ENCODE measurements at places on chromosomes 5 and 9. TPM values are rescaled to one million over a fixed set of nuclear protein-coding genes. Genes with fewer than 3 reads are reported as not detected.
A peak's percentile ranks its signal among the peaks of the same experiment; 100 is the strongest.

GRCh38 chr5:174046558-174046957 lies 1.1 kb downstream of the NSG2 start:
- H3K4me1 ChIP-seq = no peaks in the 10 kb centered on the region
- H3K36me3 ChIP-seq = no peaks in the 10 kb centered on the region
- no peak overlapping the region for H3K4me3 ChIP-seq
- peak; percentile 13 for DNase-seq
- H3K27ac ChIP-seq = no peak overlapping the region
- H3K27me3 ChIP-seq = no peaks in the 10 kb centered on the region

DNA sequence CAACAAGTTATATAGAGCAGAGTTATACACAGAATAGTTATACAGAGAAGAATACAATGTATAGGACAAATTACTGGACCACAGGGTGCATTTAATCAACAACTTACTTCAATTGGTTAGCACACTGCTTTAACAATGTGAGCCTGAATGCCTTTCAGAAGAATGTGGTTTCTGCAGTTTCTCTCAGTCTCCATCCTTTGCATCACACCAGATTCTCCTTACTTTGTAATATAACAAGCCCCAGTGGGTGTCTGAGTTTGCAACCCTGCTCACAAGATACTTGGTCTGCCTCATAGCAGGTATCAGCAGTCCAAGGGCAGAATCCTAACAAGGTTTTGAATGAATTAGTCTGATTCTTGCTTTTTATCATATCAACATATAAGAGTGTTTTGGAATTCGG lies 114.6 kb downstream of the GABRB2 start:
- H3K36me3 ChIP-seq = no peaks in the 10 kb centered on the region
- peaks cover 4% of the 10 kb centered on the region for H3K4me1 ChIP-seq
- H3K27me3 ChIP-seq = no peaks in the 10 kb centered on the region

TEK gene
- 35.8 TPM for total RNA-seq

DNA sequence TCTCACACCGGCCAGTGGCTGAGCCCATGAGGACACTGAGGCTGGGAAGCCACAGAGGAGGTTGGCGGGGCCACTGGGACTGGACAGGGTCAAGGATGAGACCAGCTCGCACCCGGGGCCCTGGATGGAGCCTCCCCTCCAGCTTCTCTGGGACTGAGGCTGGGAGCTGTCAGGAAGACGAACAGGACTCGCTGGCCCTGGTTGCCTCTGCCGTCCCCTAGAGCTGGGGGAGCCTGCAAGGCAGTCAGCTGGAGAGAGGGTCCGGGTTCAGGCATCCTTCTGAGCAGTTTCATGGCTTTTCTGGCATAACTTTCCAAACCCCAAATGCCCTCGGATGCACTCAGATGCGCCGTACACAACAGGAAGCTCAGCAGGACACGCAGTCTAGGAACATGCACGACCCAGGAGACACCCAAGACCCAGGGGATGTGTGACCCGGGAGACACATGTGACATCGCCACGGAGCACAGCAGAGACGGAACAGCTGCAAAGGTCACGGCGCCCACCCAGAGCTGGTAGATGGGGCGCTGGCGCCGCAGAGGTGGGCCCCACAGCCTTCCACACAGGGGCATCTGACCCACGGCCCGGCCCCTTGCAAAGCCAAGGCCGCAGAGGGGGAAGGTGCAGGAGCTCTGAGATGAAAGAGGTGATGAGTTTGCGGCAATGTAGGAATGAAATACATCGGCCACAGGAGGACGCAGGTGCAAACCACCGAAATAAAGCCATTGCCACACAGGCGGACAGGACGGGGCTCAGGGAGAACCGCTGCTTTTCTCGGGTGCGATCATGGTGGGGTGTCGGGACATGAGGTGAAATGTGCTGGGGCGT lies 17.1 kb downstream of the TPPP start:
- H3K36me3 ChIP-seq = no peaks in the 10 kb centered on the region
- H3K4me1 ChIP-seq = no peaks in the 10 kb centered on the region
- no peak for DNase-seq
- no peak overlapping the region for H3K27ac ChIP-seq
- no peaks in the 10 kb centered on the region for H3K27me3 ChIP-seq

ARSI gene
- 4.5 TPM for total RNA-seq

BAAT gene
- total RNA-seq = not detected

GRCh38 chr5:345404-346195 lies 24.1 kb downstream of the AHRR start:
- no peak overlapping the region for H3K4me3 ChIP-seq
- H3K27ac ChIP-seq = no peak overlapping the region
- no peak for DNase-seq
- no peaks in the 10 kb centered on the region for H3K36me3 ChIP-seq
- peaks cover 14% of the 10 kb centered on the region for H3K4me1 ChIP-seq

SLC6A7 gene
- total RNA-seq = 0.07 TPM

DNA sequence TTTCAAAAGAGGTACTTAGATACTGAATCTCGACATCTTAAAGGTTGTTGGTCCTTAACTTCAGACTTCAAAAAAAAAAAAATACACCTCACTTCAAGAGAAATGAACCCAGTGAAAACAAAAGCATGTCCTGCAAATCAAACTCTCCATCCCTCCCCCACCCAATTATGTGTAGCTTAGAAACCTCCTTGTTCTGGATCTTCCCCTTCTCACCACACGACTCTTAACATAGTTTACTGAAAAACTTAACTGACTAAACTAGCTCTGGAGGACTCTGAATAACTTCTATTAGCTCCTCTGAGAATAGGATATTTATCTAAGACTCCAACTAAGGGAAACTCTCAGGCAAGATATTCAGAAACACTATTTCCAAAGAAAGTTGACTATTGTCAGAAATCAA lies 48.7 kb upstream of the HK3 start:
- no peaks in the 10 kb centered on the region for H3K36me3 ChIP-seq
- no peak for DNase-seq
- no peaks in the 10 kb centered on the region for H3K27me3 ChIP-seq
- no peak overlapping the region for H3K27ac ChIP-seq

- H3K27me3 ChIP-seq = no peaks in the 10 kb centered on the region
- H3K4me1 ChIP-seq = no peaks in the 10 kb centered on the region
- no peak overlapping the region for H3K27ac ChIP-seq
- no peak for DNase-seq
- no peaks in the 10 kb centered on the region for H3K36me3 ChIP-seq
These were observed 49.6 kb upstream of the ADRB2 start for GRCh38 chr5:148776780-148777179.

CKMT2 gene
- 2.4 TPM for total RNA-seq

CSF2 gene
- not detected for total RNA-seq

ADAMTS6 gene
- total RNA-seq = 1.7 TPM

GRCh38 chr5:35094948-35095347 lies 47.2 kb upstream of the AGXT2 start:
- H3K27me3 ChIP-seq = no peaks in the 10 kb centered on the region
- H3K36me3 ChIP-seq = no peaks in the 10 kb centered on the region
- no peak overlapping the region for H3K27ac ChIP-seq
- DNase-seq = no peak
- H3K4me1 ChIP-seq = no peaks in the 10 kb centered on the region

GRCh38 chr9:36632892-36633291 lies 60.2 kb downstream of the MELK start:
- no peaks in the 10 kb centered on the region for H3K27me3 ChIP-seq
- no peaks in the 10 kb centered on the region for H3K4me1 ChIP-seq
- no peak overlapping the region for H3K4me3 ChIP-seq
- DNase-seq = no peak

GRCh38 chr5:134111741-134112647 lies 2.5 kb upstream of the TCF7 start:
- H3K27me3 ChIP-seq = peaks cover 20% of the 10 kb centered on the region
- DNase-seq = no peak
- no peaks in the 10 kb centered on the region for H3K36me3 ChIP-seq
- no peak overlapping the region for H3K27ac ChIP-seq
- no peak overlapping the region for H3K4me3 ChIP-seq
- peaks cover 8% of the 10 kb centered on the region for H3K4me1 ChIP-seq

DNA sequence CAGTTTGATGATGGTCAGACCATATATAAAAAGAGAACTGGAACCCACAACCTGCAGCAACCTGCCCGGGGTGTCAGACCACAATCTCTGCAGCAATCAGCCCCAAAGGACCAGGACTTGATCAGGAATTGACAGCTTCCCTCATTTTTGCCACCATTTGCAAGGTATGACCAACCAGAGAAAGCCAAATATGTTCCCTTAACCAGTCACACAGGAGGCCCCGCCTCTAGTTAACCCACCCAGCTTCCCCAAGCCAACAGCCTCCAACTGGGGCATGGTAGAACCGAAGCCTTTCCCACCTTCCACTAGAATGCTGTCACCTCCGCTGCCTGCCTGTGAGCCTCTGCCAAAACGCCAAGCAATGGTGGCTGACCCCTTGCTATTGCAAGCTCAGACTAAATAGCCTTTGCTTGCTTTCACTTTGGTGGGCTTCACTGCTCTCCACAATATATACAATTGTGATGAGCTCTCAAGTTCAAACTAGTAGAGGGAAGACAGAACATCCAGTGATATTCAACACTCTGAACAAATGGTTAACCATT lies 86.3 kb downstream of the AK8 start:
- peaks cover 44% of the 10 kb centered on the region for H3K27me3 ChIP-seq
- H3K4me3 ChIP-seq = no peak overlapping the region
- no peak for DNase-seq
- no peaks in the 10 kb centered on the region for H3K36me3 ChIP-seq
- H3K4me1 ChIP-seq = no peaks in the 10 kb centered on the region
- H3K27ac ChIP-seq = no peak overlapping the region

DNA sequence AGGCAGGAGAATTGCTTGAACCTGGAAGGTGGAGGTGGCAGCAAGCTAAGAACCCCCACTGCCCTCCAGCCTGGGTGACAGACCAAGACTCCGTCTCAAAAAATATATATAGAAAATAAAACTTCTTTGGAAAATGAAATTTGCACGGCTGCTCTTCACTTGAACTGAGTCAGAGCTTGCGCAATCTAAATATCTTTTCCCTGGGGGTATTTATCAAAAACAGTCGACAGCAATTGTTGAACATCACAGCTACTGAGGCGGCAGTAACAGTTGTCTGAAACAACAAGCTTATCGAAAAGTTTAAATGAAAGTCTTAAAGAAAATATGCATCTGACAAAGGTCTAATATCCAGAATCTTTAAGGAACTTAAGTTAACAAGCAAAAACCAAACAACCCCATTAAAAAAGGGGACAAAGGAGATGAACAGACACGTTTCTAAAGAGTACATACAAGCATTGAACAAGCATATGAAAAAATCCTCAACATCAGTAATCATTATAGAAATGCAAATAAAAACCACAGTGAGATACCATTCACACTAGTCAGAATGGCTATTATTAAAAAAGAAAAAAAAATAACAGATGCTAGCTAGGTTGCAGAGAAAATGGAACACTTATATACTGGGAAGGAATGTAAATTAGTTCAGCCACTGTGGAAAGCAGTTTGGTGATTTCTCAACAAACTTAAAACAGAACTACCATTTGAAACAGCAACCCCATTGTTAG lies 153.6 kb upstream of the CDH9 start:
- H3K4me1 ChIP-seq = no peaks in the 10 kb centered on the region
- no peaks in the 10 kb centered on the region for H3K36me3 ChIP-seq
- H3K4me3 ChIP-seq = no peak overlapping the region
- H3K27me3 ChIP-seq = no peaks in the 10 kb centered on the region
- H3K27ac ChIP-seq = no peak overlapping the region

DNA sequence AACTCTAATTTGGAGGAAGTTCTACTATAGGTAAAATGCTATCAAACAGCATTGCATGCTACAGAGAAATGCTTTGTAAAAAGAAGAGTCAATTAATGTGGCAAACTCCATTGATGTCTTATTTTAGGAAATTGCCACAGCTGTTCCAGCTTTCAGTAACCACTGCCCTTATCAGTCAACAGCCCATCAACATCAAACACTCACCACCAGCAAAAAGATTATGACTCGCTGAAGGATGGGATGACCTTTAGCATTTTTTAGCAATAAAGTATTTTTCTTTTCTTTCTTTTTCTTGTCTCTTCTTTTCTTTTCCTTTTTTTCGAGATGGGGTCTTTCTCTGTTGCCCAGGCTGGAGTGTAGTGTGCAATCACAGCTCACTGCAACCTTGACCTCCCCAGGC lies 26.0 kb downstream of the CRHBP start:
- H3K4me1 ChIP-seq = no peaks in the 10 kb centered on the region
- no peaks in the 10 kb centered on the region for H3K27me3 ChIP-seq
- no peak overlapping the region for H3K4me3 ChIP-seq
- no peak for DNase-seq

DNA sequence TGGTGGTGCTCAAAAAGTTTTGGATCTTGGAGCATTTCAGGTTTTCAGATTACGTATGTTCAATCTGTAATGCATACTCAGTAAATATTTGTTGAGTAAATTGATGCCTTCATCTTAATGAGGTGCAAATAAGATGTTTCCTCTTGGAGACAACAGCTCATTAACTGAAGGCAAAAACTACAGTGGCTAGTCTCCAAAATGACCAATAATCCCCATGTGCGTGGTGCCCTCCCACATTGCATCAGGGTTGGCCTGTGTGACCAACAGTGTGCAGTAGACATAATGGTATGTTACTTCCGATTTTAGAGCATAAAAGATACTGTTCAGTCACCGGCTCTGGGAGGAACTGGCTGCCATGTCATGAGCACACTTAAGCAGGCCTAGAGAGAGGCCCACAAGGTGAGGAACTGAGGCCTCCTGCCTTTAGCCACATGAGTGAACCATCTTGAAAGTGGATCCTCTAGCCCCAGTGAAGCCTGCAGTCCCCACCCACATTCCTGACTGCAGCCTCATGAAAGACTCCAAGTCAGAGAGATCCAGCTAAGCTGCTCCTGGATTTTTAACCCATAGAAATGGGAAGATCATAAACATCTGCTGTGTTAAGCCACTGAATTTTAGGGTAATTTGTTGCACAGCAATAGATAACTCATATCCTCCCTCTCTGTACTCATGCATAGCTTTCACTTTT lies 55.7 kb downstream of the LIFR start:
- H3K27me3 ChIP-seq = no peaks in the 10 kb centered on the region
- H3K27ac ChIP-seq = no peak overlapping the region
- no peak overlapping the region for H3K4me3 ChIP-seq
- no peaks in the 10 kb centered on the region for H3K4me1 ChIP-seq
- H3K36me3 ChIP-seq = no peaks in the 10 kb centered on the region

PCDHGC4 gene
- total RNA-seq = 2.4 TPM
